Naive thymus-derived CD8-positive, alpha-beta T cell (primary cell): ENCODE measurements at places on chromosomes 6 and 20.

DNA sequence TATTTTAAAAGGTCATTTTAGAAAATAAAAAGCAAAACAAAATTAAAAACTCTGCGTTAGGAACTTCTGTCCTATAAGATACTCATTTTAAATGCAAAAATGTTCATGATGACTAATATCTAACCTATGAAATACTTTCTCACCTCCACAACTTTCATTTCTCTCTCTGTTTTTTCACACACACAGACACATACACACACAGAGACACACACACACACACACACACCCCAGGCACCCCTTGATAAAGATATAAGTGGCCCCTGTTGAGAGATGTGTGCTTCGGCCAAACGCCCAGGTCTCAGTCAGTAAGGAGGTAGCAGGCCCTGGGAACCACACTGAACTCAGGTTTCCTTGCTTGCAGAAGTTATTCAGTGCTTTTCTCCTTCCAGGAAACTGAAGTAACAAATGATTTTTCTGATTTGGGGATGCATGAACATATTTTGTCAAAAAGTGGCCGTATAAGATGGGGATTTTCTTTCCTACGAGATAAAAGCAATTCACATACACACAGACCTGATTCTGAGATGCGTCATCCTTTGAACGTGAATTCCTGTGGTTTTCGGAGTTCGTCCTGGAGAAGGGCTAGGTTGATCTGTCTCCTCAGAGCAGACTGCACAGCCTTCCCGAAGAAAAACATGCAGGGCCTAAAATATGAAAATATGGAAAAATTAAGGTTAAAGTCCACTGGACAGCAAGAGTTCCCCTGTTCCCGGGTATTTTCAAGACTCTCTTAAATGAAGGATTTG is 306.8 kb upstream of the FOXQ1 start:
- no peak for DNase-seq

DNA sequence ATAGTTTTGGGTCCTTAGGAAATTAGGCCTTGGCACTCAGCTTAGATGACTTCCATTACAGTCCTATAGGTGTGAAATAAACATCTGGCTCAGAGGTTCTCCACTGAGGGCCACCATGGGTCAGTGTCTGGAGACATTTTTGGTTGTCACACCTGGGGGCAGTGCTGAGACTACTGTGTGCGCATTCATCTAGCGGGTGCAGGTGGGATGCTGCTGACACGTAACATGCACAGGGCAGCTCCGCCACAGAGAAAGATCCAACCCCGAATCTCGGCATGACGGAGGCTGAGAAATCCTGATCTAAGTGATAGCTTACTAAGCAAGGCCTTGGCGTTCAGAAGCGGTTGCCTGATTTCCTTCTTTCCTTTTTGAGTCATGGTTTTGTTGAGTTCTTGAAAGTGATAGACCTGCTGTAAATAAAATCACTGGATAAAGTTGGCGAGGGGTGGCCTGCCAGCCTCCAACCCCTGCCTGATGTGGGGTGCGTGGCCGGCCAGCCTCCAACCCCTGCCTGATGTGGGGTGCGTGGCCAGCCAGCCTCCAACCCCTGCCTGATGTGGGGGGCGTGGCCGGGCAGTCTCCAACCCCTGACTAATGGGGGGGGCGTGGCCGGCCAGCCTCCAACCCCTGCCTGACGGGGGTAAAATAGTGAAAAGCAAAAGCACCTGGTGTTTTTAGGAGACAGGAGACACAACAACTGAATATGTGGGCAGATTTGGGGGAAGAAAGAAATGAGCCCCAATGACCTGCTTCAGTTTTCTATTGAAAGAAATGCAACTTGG is 158.1 kb downstream of the CDH26 start:
- no peak for DNase-seq

- no peak for DNase-seq
These were observed 32.6 kb downstream of the NTSR1 start for GRCh38 chr20:62741191-62741691.

GRCh38 chr6:85675030-85675819 is 32.5 kb upstream of the SYNCRIP start:
- DNase-seq: no peak

GRCh38 chr6:117624869-117625481 is 22.7 kb upstream of the GOPC start:
- no peak for DNase-seq

DNA sequence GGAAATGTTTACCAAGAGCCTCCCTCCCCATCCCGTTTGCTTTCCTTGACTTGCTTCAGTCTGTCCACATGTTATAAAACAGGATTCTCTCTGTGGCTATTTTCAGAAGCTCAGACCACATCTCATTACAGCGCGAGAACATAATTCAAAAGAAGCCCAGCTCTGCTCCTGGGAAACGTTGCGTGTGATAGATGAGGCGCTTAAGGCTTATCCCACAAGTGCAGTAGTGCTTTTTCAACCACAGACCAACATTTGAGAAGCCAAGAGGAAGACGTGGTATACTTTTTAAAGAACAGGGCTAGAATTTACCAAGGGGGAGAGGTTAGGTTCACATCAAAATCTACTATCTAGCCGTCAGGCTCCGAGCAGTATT is 239.5 kb downstream of the SLC24A3 start:
- DNase-seq: no peak

GRCh38 chr20:48230216-48230615 is 444.9 kb upstream of the SULF2 start:
- no peak for DNase-seq

DNA sequence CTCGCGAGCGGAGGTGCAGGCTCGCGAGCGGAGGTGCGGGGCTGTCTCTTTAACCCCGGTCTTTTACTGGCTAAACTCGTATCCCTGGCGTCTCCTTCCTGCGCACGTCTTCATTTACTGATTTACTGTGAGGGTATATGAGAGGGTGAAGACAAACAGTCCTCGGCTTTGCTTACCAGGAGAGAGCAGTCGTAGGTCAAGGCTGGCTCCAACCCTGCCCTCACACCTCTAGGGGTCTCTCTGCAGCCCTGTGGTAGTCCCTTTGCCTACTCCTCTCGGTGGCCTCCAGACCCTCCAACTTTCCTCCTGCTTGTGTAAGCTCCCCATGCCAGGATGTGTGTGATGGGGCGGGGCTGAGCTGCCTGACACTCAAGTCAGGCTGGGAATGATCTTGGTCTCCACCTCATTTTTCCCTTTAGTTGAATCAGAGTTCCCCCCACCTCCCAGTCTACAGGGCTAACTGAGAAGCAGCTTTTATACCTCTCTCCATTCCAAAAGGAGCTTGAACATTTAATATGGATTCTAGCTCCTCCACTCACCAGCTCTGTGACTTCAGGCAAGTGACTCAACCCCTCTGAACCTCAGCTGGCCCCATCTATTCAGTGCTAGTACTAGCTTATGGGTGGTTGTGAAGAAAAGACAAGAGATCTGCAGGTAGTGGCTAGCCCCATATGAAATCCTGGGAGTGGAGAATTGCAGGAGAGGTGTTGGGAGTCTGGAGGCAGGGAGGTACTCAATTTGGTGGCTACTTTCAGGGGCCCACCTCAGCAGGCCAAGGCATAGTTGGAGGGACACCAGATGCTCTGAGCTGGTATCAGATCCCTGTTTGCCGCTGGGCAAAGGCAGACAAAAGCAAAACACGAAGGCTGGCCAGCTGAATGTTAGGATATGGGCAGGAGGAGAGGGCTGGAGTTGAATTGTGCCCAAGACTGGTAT is 902 bp downstream of the SLC29A1 start:
- DNase-seq: no peak

DNA sequence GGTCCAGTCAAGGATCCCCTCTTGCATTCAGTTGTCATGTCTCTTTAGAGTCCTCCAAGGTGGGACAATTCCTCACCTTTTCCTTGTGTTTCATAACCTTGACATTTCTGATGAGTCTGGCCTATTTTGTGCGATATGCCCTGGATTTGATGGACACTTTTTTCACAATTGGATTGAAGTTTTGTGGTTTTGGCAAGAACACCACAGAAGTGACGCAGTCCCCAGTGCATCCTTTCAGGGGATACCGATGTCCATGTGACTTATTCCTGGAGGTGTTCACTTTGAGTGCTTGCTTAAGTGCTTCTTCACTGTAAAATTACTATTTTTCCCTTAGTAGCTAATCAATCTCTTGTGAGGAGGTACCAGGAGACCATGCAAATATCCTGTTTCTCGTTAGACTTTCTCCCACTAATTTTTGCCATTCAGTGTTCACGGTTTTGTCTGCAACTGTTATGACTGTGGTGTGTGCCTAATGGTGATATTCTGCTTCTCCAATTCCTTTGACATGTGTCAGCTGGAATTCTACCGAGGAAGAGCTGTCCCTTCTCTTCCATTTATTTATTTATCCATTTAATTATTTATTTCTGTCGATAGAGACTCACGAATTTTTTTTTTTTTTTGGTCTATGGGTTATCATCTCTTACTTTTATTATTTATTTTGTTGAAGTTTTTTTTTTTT is 30.8 kb downstream of the BPIFB4 start:
- DNase-seq: no peak

GRCh38 chr6:57822896-57823358 is 505.5 kb downstream of the PRIM2 start:
- DNase-seq: no peak

GRCh38 chr6:7304821-7305220 is 8.2 kb downstream of the SSR1 start:
- DNase-seq: no peak

DNA sequence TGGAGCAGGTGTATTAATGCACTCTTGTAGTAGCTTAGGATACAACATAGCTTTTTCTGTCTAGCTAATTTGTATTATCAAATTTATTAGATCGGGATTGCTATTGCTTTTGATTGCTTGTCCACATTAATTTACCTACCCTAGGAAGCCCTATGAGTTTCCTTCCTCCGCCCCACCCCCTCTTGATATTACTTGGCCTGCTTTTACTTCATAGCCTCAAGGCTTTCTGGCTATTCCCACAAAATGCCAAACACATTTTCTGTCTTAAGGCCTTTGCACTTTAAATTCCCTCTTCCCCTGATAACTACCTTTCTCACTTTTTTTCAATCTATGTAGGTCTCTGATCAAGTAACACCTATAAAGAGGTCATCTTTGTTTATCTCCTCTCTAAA is 99.1 kb upstream of the PRSS16 start:
- DNase-seq: no peak

DNA sequence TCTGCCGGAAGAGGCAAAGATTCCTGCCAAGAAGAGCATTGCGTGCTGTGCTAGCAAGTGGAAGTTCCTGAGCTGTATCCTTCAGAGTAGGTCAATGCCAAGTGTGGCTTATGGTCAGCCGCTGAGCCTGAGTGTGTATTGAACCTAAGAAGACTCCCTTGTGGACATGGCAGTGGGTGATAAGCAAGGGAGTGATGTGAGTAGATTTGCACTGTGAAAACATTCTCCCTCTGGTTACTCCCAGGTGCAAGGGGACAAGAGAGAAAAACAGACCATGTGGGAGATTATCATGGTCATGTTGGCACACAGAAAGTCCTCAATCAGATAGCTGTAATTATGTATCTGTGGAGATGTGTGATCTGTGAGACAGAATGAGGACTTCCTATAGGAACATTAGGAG is 6.1 kb upstream of the TMEM74B start:
- no peak for DNase-seq

DNA sequence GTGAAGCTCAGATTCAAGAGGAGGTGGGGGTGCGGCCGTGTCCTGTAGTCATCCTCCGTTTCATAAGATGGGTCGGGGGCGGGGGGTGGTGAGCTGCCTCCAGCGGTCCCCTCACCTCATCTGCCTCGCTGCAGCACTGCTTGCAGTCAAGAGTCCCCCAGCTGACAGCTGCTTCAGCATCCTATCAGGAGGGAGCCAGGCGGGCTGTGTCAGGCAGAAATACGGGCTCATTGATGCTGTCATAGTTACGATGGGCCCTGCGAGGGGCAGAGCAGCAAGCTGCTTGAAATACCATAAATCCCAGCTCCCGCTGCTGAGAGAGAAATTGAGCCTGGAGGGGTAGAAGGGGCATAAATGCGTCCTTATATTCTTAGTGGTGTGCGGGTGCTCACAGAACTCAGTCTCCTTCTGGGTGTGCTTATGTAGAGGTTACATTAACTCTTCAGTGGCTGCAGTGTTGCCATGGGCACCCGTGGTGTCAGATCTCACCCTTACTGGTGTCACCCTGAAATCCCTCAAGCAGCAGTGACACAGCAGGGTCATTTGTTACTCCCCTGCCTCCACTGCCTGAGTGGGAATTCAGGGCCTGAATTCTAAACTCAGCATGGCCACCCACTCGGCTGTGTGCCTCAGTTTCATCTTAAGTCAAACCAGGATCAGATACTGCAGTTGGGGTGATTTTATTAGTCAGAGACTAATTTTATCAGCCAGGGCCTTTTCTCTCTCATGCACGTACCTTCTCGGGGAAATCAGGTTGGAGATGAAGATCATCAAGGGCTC is 21.8 kb downstream of the CCDC167 start:
- no peak for DNase-seq

GRCh38 chr20:64269604-64270411 is 14.3 kb downstream of the PCMTD2 start:
- no peak for DNase-seq

GRCh38 chr6:126513198-126513597 is 173.3 kb downstream of the CENPW start:
- no peak for DNase-seq

DNA sequence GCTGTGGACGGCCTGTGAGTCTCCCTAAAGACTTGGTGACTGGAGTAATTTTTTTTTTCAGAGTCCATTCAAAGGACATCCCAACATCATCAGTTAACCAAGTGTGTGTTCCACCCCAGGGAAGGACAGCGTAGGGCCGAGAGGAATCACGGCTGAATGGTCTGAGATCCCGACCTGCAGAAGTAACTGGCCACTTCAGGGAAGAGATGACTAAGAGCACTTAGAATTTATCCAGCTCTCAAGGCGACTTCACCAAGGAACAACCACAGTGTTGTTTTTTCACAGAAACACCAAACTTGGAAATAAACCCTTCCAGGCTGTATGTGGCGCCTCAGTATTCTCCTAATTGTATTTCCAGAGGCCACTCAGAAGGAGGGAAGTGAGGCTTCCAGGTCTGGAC is 231.6 kb downstream of the FNDC1 start:
- no peak for DNase-seq

GRCh38 chr6:84892671-84893070 is 128.3 kb upstream of the TBX18 start:
- DNase-seq: no peak
